Bladder microvascular endothelial cell (primary cell): ENCODE measurements at places on chromosomes 5 and 9. TPM values are rescaled to one million over a fixed set of nuclear protein-coding genes. Genes with fewer than 3 reads are reported as not detected.

Gene CLPTM1L
- total RNA-seq, result 231 and 387 TPM in 2 replicates

Gene PRSS3
- 2.3 and 3.9 TPM in 2 replicates for total RNA-seq

Gene CLIC3
- not detected in 2 replicates for total RNA-seq

Gene CERCAM
- 9.6 and 35.7 TPM in 2 replicates for total RNA-seq

Gene AGXT2
- not detected in 2 replicates for total RNA-seq

Gene DMRTA1
- under 0.01 and 0.25 TPM in 2 replicates for total RNA-seq

Gene AHRR
- 3.5 and 10.0 TPM in 2 replicates for total RNA-seq

Gene SURF2
- 10.4 and 12.6 TPM in 2 replicates for total RNA-seq

Gene NRARP
- 28.1 and 30.0 TPM in 2 replicates for total RNA-seq
